Activated CD4-positive, CD25-positive, alpha-beta regulatory T cell (primary cell): ENCODE measurements at places on chromosomes 5 and 9.

GRCh38 chr9:27565696-27566095, 7.6 kb downstream of the C9orf72 start:
- no peak for DNase-seq

GRCh38 chr9:131276094-131276888, at the start of gene FAM78A:
TSS of gene FAM78A (minus strand) at chr9:131276510. CDS start at chr9:131276179, 331 bp downstream.
- peak; percentile 32 for DNase-seq

DNA sequence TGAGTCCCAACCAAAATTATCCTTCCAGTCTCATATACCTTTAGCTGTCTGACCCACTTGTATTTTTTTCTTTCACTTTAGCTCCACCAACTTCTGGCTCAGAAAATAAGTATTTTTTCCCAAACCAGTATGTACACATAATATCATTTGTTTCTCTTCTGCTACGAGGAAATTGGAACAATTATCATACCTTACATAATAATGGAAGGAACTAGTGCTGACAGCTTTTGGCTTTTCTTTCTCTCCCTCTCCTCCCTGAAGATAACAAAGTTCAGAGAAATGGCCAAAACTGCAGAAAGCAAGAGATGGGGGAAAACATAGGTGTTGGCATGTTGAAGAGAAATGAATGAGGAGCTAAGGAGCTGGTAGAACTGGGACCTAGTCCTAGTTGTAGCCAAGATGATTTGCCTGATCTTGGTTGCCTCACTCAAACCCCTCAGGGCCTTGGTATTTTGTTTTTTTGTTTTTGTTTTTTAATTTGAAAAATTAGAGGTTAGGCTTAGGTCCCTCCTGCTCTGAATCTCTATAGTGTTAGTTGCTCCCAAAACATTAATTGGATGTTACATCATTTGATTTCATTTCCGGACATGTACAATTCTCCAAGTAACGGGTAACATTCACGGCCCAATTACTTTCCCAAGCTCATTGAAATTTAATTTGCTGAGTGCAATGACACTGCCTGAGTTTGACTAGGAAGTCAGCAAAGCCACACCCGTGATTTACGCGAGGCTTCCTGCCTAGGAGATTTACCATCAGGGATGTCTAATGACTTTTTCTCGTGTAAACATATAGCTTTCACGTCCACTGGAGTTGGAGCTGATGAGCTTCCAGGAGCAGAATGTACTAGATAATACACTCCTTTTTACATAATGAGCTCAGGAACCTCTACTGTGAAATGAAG, 291.6 kb downstream of the TLE1 start:
- no peak for DNase-seq

DNA sequence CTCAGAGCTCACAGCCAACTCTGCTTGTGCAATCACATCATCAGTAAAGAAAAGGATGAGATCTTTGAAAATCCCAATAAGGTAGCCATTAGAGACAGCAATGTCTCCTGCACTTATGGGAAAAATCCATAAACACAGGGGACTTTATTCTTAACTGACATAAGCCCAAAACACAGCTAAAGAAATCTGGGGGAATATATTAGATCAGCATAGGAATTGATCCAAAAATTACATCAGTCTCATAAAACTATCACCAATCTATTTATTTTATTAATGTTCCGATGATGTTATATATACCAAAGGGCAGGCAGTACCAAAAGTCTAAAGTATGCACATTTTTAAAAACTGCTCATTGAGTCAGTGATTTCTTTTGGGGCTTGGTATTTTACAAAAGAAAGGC, 6.9 kb downstream of the MRPS27 start:
- no peak for DNase-seq

DNA sequence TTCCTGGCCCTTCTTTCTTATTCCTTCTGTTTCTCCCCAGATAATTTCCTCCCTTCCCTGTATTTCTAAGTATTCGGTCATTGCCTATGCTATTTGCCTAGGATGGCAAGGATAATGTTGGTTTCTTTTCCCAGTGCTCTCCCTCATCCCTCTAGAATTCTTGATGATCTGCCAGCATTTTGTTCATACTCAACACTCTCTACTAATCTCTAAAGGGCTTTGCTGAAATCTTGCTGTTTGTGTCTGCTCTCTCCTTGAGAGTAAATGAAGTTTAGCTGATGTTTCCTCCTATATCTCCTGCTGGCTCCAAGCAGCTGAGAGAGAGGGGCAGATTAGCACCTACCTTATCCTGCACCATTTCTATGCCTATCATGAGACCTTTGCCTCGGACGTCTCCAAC, 38.1 kb downstream of the AGXT2 start:
- DNase-seq: no peak

- DNase-seq: no peak
These were observed 351.7 kb downstream of the ZNF608 start for GRCh38 chr5:124394700-124395245.

DNA sequence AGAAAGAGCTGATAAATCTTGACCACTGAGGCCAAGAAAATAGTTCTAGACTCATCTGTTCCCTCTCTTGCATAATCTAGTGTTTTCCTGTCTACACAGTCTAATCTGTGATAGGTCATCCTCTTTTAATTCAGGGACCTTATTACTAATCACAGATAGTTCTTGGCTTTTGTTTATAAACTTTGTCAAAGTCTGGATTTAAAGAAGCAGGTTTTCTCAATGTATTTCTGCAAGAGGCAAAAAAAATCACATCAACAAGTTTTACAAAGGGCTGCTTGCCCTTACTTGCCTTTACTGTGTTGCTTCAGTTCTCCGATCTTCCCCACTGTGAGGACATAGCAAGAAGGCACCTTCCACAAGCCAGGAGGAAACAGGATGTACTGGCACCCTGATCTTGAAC, 43.9 kb upstream of the MTAP start:
- DNase-seq: no peak

DNA sequence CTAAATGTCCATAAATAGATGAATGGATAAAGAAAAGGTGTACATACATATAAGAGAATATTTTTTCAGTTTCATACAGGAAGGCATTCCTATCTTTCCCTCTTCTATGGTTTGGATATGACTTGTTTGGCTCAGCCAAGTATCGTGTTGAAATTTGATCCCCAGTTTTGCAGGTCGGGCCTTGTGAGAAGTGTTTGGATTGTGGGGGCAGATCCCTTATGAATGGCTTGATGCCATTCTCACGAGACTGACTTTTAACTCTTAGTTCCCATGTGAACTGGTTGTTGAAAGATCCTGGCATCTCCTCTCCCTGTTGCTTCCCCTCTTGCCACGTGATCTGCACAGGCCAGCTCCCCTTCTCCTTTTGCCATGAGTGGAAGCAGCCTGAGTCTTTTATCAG, 421.1 kb upstream of the FTMT start:
- no peak for DNase-seq

DNA sequence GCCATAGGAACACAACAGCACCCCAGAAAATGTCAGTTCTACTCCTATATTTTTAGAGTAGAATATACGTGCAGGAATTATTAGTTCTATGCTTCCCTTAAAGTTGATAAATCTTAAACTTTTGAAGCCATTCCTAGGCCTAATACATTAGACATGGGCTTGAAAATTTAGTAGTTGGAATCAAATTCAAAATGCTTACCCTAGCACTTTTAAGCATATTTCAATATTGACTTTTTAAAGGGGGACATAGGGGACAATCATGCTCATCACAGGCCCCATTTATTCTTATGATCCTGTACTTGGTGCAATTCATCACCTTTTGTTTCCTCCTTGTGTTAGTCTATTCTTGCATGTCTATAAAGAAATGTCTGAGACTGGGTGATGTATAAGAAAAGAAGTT, 129.0 kb downstream of the FAM174A start:
- DNase-seq: no peak

- DNase-seq: no peak
These were observed 71.0 kb upstream of the TBCA start for GRCh38 chr5:77847129-77847460.

GRCh38 chr9:2939368-2939767, 95.5 kb upstream of the PUM3 start:
- DNase-seq: no peak

GRCh38 chr5:107437986-107438510, 232.7 kb downstream of the EFNA5 start:
- no peak for DNase-seq

GRCh38 chr5:167244583-167244982, 1046.9 kb upstream of the WWC1 start:
- DNase-seq: no peak
